ENCODE measurements at places on chromosomes 4 and X.

- no peak for DNase-seq
Observed at GRCh38 chr4:6777636-6778281, 4.8 kb upstream of the KIAA0232 start.

DNA sequence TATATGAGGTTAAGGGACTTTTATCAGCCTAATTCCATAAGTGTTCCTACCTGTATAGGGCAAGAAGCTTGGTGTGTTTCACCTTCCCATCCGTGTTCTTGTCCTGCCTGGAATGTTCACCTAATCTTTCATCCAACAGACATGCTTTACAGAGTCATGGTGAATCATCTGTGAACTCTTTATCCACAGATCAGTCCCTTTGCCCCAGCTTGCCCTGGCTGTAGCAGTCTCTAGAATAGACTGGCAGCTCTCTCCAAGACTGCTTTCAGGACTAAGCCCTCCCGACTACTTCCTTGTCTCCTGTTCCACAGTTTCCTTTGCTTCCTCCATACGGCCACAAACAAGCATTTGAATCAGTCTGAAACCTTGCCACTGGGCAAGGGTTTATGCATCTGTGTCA lies 177.9 kb upstream of the IL15 start:
- no peak for DNase-seq

DNA sequence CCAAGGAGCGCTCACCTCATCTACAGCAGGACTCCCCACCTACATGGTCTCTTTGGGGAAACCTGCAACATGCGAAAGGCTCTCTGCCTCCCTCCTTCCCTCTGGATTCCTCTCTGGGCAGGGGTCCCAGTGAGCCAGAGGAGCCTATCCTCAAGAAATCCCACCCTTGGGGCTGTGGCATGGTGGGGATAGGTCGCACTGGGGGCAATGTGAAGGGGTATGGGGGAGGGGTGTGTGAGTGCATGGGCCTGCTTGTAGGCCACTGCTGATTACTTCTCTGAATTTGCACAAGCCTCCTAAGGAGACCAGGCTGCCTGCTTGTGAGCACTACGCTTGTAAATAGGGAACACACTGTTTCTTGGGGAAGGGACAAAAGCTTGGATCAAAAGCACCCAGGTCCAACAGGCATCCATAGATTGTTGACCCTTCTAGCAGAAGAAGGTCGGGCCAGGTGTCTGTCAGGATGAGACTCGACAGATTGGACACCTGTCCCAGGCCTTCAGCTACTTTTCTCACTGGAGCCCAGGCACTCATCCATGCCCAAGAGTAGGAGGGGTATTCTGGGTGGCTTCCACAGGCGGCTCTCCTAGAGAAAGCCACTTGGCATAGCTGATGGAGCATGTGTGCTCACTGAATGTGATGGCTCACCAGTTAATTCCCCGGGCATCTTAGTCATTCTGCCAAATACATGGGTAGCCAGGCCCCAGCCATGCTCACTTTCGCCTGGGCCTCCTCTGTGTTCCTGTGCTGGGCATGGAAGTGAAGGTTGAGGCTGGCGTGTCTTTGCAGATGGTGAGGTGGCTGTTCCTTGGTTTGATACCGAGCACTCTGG lies 75.0 kb downstream of the NBDY start:
- DNase-seq = no peak

DNA sequence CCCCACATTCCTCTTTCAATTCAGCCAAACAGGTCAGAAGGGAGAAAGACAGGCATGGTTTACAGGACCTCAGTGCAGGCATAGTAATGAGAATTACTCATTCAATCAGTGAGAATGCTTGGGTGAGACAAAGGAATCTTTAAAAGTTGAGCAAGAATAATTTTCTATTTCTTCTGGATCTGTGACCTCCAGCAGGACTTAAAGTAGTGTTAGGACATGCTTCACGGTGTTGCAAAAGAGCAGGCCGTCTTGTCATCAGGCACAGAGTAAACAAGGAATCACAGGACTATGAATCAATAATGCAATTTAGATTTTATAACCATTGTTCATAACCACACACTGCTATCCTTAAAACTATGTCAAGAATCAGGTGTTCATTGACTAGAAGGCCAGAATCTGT lies 130.6 kb upstream of the GLRA2 start:
- DNase-seq = no peak

DNA sequence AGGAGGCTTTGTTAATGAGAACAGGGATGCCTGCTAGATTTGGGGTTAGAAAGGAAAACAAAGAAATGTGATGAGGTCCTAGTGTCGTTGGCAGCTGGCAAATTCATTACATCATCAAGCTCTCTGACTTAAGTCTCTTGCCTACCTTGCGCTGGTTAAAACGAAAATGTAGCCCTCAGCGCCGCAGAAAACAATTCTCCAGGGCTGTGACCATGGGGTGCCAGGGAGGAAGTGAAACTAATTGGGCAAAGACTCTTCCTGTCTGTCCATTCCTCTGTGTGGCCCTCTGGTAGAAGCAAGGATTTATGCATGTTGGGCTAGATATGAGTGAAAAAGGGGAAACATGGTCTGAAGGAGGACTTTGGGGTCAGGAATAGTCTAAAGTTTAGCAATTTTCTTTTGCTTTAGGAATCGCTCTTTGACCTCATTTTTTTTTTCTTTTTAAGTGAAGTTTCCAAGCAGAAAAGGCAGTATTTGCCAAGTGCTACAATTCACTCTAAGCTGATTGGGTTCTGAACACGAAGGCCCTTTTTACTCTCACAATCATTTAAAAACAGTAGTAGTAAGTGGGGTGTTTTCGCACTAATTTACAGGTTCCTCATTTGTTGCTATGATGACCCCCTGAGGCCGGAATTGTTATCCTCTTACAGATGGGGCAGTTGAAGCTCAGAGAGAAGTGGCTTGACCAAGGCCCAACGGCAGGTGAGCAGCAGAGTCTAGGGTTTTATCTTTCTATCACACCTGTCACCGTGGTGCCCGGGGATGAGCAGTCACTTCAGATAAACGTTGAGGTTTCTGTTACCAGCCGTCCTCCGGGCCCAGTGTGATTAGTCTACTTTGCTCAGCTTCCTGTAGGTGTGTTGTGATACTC lies 27.3 kb upstream of the CHRNA9 start:
- no peak for DNase-seq

DNA sequence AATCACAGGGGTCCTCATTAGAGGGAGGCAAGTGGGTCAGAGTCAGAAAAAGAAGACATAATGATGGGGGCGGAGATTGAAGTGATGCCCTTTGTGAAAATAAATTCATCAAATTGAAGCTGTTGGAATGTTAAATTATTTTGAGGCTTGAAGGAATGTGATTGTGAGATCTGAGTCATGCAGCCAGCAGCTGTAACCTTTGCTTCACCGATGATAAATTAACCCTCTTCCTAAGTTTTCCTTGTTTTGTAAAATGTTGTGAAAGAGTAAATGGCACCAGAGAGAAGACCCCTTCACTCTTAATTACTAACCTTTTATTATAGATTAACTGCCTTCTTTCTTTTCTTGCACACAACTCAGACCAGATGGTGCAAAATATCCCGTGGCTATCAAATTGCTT lies 47.7 kb upstream of the FAM9A start:
- DNase-seq = no peak

- DNase-seq = no peak
Observed at GRCh38 chrX:20350596-20350995, 83.9 kb upstream of the RPS6KA3 start.

- DNase-seq = no peak
Observed at GRCh38 chr4:116101321-116101720, 984.1 kb downstream of the TRAM1L1 start.

- DNase-seq = no peak
Observed at GRCh38 chr4:164109503-164109902, 615.0 kb downstream of the TMA16 start.

GRCh38 chr4:111108153-111108552 lies 485.3 kb upstream of the PITX2 start:
- DNase-seq = no peak

GRCh38 chr4:75924309-75924827 lies 16.4 kb downstream of the NAAA start:
- no peak for DNase-seq
